ENCODE measurements at places on chromosomes 12 and 14.

GRCh38 chr12:28787151-28787550 is 361.9 kb upstream of the FAR2 start:
- no peak for DNase-seq

DNA sequence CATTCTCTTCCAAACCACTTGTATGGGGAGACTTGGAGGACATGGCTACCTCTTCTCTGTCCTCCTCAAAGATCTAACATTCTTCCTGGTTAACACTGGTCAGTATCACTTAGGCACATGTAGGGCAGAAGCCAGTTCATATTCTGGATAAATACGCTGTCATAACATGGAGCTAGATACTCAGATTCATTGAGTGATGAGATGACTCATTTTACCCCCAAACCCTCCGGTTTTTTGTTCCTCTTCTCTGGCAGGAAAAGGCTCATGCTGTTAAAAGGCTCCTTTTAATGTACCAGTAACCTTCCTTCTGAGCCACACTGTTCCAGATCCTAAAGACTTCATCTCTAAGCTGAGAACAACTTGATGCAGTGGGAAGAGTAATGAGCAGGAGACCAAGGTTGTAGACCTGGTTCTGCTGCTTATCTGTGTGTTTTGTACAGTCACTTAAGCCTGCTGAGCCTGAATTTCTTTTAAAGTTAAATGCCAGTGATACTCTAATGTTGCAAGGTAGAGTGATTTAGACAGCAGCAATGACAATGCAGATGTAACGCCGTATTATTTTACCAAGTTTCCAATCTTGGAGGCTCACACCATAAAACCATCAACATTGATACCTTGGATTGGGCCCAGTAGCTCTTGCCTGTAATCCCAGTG is 57.3 kb upstream of the ELK3 start:
- DNase-seq = peak; percentile 68

- DNase-seq = peak; percentile 53
Observed at GRCh38 chr12:44875954-44876543, at the start of gene NELL2. NELL2 (minus strand) TSS chr12:44876315; CDS start chr12:44875869, 446 bp downstream.

DNA sequence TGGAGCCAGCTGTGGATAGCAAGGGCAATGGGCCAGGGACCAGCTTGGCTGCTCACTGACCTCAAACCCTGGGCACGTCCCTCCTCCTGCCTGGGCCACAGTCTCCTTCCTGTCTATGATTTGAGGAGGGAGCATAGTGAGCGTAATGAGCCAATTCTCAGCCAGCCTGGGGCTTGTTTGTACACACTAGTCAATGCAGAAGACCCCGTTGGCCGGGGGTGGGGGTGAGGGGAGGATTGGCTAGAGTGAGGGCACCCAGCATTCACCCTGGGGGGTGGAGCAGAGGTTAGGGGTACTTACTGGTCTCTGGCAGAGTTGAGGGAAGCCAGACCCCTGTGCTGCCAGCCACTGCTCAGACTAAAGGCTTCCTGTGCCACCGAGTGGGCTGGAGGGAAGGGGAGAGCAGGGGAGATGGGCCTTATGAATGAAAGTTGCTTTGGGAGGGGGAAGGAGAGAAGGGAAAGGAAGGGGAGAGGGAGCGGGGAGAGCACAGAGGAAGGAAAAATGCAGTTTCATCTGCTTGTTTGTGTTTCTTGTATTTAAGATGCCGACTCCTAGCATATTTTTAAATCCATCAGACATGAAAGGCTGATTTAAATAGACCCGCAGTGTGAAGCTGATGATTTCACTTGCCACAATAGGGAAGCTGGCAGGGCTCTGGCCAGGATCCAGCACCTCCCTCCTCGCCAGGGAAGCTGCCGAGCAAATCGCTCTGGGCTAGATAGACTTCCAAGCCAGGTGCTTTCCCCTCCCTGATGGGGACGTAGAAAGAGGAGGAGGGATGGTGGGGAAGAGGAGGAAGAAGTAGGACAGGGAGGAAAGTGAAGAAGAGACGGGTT is 114.0 kb downstream of the PRMT8 start:
- peak; percentile 70 for DNase-seq

- DNase-seq = no peak
Observed at GRCh38 chr12:14802721-14803010, 612 bp downstream of the WBP11 start.

DNA sequence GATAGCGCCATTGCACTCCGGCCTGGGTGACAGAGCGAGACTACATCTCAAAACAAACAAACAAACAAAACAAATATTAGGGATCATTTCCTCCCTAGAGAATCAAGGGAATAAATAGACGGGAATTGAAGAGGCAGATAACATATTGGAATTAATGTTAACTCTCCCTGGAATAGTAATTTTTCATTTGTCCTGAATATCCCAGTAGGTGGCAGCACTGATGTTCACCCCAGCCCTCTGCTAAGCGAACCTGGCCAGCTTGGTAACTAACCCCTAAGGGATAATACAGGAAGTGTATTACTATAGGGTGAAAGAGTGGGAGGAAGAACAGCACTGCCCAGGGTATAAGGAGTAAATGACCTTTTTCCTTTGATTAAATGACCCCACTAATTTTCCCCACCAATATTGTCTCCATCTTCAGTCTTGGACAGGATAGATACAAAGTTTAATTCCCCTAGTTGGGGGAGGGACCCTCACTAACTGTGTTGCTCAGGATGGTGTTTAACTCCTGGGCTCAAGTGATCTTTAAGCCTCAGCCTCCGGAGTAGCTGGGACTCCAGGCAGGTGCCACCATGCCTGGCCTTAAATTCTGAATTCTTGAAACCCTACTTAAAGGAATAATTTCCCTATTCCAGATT is 40.5 kb downstream of the SLC2A14 start:
- DNase-seq = peak; percentile 47

GRCh38 chr14:75063013-75063412 is 811 bp downstream of the ACYP1 start:
- no peak for DNase-seq

DNA sequence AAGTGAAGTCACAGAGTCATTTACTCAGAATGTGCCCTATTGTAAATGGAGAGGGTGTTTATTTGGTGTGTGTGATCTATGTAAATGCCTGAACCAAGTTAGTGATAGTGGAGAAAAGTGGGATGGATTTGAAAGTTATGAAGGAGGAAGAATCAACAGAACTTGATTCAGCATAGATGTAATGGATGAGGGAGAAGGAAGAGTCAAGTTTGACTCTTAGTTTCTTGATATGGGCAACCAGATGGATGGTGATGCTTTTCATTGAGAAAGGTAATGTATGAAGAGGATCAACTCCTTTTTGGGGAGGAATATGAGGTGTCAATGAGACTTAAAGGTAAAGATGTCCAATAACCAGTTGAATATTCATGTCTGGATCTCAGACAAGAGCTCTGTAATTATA is 6.7 kb upstream of the MON2 start:
- DNase-seq = no peak

DNA sequence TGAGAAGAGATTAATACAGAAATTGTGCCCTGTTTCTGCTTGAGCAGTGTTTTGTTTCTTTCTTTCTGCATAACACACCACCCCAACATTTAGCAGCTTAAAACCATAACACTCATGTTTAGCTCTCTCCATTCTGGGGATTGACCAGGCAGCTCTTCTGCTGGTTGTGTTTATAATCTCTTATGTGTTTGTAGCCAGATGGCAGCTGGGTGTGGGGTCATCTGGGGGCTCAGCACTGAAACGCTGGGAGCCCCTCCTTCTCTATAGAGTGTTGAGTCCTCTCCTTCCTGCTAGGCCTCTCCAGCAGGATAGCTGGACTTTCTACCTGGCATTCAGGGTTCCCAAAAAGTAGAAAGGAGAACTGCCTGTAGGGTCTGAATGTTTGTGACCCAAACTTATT is 270.6 kb downstream of the TTC8 start:
- no peak for DNase-seq

GRCh38 chr12:123114304-123115083 is 36.4 kb downstream of the PITPNM2 start:
- no peak for DNase-seq

DNA sequence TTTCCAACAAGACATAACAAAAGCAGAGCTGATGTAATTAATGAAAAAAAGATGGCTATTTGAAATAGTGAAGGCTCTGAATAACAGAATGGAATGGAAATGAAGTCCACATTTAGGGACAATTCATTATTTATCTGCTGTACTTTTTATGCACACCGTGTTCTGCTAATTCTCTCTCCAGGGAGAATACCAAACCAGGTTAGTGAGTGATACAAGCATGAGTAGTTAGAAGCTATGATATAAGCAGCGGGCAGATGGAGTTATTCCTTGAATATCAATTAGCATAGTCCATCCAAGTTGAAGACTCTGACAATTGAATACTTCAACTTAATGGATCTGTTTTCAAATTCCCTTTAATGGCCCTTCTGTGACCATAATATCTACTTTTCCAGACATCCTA is 162.1 kb upstream of the TMTC2 start:
- DNase-seq = no peak

DNA sequence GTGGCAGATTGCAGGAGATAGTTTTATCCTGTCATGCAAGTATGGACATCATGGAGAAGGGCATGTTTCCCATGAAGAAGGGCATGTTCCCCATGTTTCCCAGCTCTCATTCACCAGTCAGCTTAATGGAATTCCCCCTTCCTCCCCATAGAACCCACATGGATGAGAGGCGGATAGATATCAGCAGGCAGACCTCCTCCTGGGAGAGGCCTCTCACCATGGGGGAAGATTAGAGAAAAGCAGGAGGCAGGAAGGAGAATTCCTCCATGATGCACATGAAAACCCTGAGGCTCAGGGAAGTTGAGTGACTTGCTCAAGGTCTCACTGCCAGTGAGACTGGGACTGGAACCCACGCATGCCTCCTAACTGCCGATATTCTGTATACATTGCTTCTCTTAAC is 92.9 kb upstream of the FOXN3 start:
- DNase-seq = no peak

DNA sequence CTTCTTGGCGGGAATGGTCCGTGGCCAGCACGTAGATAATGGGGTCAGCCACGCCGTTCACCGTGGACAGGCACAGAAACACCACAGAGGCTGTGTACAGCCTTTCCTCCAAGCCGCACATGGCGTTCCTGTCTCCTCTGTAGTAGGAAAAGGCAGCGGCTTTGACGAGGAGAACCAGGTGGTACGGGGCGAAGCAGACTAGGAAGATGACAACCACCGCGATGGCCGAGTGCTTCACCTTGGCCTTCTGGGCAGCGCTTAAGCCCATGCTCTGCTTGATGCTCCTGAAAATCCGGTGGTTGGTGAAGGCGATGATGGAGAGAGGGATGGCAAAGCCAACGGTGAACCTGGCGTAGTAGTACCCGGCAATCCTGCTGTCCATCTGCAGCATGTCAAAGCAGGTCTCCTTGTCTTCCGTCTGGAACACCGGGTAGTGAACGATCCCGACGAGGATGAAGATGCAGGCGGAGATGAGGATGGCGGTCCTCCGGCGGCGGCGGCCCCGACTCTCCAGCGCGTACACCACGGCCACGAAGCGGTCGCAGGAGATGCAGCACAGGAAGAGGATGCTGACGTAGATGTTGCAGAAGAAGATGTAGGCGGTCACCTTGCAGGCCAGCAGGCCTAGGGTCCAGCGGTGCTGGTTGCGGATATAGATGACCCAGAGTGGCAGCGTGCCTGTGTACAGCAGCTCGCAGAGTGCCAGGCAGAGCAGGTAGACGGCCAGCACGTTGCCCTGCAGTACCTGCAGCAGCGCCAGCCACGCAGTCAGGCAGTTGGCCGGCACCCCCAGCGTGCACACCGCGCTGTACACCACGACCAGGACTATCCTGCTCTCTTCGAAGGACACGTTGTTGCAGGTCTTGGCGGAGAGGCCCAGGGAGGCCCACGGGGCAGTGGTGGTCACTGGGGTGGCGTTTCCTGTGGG is 13.8 kb downstream of the GPR132 start:
- no peak for DNase-seq

- DNase-seq = no peak
Observed at GRCh38 chr14:84544486-84545131, 985.3 kb upstream of the FLRT2 start.

- no peak for DNase-seq
Observed at GRCh38 chr12:103301642-103302591, 193.9 kb downstream of the C12orf42 start.

GRCh38 chr12:100402763-100403162 is 45.9 kb downstream of the SLC17A8 start:
- no peak for DNase-seq

GRCh38 chr12:92185052-92185451 is 39.4 kb upstream of the BTG1 start:
- no peak for DNase-seq

DNA sequence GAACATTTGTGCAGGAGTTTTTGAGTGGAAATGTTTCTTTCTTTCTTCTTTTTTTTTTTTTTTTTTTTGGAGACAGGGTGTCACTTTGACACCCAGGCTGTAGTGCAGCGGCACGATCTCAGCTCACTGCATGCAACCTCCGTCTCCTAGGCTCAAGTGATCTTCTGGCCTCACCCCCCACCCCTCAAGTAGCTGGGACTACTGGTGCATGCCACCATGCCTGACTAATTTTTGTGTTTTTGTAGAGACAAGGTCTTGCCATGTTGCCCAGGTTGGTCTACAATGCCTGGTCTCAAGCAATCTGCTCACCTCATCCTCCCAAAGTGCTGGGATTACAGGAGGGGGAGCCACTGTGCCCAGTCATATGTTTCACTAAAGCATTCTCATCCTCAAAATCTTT is 69.2 kb upstream of the BCAT1 start:
- no peak for DNase-seq

GRCh38 chr12:30440826-30441602 is 254.7 kb downstream of the IPO8 start:
- DNase-seq = peak; percentile 36

GRCh38 chr14:53032161-53032803 is 81.4 kb upstream of the FERMT2 start:
- peak; percentile 67 for DNase-seq

GRCh38 chr12:82682326-82682725 is 4.4 kb upstream of the TMTC2 start:
- DNase-seq = no peak

DNA sequence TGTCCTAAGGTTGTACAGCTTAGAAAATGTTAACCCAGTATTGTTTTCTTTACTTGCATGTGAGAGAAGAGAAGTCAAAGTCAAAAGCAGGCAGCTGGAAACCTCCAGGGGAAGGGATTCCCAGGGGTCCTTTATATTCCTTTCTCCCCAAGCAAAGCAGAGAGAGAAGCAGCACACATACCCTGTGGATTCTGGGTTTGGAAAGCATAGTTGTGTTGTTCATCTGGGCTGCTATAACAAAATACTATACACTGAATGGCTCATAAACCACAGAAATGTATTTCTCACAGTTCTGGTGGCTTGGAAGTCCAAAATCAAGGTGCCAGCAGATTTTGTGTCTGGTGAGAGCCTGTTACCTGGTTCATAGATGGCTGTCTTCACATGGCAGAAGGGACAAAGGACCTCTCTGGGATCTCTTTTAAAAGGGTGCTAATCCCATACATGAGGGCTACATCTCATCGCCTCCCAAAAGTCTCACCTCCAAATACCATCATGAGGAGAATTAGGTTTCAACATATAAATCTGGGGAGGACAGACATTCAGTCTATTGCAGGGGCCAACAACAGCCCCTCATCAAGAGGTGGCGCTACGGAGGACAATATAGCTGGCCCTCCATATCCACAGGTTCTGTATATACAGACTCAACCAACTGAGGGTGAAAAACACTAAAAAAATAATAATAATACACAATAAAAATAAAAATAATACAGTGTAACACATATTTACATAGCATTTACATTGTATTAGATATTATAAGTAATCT is 19.3 kb upstream of the PCNX1 start:
- no peak for DNase-seq
